Activated naive CD4-positive, alpha-beta T cell treated with anti-CD3 and anti-CD28 coated beads, Interleukin-2, amount 50 U/mL, for 16 hours (primary cell): ENCODE measurements at places on chromosomes 2 and 18.

DNA sequence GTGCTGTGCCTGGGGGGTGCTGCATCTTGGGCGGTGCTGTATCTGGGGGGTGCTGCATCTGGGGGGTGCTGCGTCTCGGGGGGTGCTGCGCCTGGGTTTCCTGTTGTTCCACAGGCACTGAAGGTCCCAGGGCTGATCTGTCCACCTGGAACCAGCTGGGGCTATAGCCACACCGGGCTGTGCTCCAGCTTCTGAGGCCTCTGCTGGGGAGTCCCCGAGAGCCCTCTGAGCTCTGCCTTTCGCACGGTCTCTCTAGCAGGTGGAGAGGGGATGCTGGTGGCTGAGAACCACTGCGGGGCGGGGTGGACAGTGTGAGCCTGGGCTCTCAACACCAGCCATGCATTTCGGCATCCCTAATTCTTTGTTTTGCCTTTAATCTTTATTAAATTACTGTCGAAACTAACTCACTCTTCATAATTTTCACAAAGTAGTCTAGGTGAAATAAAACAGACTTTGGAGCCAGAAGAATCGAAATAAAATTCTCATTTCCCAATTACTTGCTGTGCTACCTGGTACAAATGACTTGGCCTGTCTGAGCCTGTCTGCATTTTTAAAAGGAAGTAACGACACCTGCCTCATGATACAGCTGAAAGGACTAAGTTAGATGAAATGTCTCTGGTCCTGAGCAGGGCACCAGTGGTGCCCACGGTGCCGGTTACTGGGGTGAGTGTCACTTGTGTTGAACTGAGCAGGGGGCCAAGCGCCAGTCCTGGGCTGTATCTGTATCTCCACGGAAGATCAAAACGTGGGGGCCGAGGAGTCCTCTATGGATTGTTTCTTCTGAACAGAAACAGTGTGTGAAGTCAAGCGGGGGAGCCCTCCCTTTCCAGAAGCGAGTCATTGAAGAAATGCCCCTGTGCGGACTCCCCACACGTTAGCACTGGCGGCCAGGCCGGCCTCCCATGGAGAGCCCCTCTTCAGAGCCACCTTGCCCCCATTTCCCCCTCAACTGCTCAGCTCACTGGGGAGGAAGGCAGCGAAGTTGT lies 142.0 kb downstream of the ASB1 start:
- no peak for DNase-seq

DNA sequence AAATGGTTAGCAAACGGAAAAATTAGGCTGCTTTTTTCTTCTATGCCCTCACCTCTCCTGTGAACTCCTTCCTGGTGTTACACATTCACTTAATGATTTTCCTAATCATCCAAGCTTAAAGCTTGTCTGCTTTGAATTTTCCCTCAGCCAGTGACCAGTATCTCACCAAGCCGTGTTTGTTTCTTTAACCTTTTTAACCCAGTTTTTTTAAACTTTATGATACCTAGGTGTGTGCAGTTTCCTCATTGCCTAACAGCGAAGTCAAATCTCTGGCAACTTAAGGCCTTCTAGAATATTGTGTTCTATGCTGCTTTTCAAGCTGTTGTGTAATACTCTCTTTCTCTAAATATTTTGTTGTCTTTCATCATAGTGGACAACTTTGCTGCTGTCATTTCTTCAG lies 113.0 kb downstream of the PIK3C3 start:
- DNase-seq, result no peak

DNA sequence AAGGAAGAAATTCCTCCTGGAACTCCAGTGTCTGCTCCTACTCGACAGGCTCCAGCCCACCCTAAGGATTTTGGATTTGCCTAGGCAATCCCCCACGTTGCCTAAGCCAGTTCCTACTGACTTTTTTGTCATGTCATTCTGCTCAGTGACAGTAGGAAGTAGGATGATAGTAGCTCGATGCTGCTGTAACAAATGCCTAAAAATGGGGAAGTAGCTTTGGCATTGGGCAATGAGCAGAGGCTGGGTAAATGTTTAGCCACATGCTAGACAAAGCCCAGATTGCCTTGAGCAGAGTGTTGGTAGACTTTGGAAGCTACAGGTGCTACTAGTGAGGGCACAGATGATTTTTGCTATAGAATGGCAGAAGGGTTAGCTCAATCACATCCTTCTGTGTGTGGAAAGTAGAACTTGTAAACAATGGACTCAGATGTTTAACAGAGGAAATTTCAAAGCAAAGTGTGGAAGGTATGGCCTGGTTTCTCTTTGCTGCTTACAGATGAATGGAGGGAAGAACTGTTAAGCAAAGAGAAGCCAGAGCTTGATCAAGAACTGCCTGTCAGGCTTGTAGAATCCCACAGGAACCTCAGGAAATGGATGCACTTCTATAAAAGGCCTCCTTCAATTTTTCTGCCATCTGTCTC lies 154.8 kb downstream of the RNF144A start:
- no peak for DNase-seq

- no peak for DNase-seq
Measured at GRCh38 chr2:196435189-196435588, 204.3 kb upstream of the CCDC150 start.

GRCh38 chr2:119823734-119824334 lies 64.1 kb downstream of the PTPN4 start:
- peak; percentile 24 for DNase-seq

DNA sequence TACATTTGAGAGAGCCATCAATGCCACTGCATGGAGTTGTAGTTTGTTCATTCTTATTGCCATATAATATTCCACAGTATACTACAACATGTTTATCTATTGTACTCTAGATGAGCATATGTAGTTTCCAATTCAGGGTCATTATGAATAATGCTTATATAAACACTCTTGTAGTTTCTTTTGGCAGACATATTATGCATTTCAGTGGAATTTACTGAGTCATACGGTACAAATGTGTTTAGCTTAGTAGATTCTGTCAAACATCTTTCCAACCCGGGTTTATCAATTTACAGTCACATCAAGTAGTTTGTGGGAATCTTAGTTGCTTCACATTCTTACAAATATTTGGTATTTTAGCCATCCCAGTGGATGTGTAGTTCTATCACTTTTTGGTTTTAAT lies 161.1 kb downstream of the KCNH7 start:
- no peak for DNase-seq

DNA sequence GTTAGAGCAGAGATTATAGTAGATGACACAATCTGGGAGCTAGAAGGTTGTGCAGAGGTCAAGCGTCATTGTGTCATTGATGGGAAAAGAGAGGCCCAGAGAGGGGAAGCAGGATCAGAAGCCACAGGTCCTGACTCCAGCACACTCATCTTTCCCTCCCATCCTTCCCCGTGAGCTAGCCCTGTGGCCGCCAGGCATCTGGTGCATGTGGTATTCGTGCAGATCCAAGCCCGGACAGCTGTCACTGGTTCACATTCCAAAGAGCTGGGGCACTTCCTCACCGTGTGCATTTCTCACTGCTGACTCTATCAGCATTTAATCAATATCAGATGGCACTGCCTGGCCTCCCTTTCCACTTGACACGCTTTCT lies 94.1 kb upstream of the THOC1 start:
- DNase-seq, result no peak

DNA sequence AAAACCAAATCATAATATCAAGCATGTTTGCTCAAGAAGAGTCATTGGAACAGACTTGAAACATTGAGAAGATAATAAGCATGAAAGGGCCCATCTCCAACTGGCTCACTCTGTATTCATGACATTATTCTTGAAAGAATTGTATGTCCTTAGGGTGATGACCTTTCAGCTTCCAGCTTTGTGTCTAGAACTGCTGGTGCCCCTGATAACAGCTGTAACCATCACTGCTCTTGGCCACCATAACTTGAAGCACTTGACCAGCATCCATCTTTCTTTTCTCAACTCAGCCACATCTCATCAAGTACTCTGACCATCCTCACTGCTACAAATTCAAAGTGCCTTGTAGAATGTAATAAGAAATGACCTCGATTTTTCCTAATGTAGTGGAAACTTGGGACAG lies 289.9 kb downstream of the SLC8A1 start:
- no peak for DNase-seq

DNA sequence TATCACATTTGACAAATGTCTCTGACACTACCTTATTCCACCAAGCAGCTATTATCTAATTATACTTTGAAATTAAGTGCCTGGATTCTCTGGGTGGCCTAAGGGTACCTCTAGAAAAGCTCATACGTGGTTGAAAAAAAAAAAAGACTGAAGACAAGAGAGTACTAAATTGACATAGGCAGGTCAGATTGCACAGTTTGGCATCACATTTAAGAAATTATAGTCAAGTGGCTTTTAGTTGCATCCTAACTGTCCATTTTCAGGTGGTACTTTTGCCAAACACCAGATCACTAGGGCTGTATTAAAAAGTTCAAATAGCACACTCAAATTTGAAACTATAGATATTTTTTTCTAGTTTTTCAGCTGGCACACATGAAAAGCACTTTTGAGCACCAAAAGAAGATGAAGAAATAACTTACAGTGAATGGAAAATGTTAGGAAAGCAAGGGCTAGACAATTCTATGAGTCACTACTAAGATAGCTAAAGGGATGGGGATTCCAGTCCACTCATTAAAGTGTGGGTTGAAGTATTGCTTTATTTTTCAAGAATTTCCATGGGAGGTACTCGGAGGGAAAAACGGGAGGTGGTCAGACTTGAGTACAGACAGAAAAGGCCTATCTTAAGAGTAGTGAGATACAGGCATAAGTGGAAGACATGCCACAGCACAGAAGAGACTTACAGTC lies 106.5 kb upstream of the COL5A2 start:
- no peak for DNase-seq

- DNase-seq, result no peak
Measured at GRCh38 chr2:95018861-95019550, 6.5 kb upstream of the MAL start.

DNA sequence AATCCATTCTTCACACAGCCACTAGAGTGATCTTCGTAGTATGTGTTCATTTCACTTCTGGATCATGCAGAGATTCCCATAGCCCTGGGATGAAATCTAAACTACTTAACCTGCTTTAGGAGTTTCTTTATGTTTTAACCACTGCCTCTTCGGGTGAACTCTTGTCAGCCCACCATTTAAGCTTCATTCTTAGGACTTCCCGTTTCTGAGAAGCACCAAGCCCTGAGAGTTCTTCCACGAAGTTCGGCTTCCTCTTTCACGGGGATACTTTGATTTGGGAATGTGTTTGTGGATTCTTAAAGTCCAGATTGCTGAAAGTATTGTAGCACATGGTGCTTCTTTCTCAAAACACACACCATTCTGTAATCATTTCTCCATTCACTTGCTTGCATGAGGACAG lies 205.0 kb downstream of the UBE2E3 start:
- no peak for DNase-seq

DNA sequence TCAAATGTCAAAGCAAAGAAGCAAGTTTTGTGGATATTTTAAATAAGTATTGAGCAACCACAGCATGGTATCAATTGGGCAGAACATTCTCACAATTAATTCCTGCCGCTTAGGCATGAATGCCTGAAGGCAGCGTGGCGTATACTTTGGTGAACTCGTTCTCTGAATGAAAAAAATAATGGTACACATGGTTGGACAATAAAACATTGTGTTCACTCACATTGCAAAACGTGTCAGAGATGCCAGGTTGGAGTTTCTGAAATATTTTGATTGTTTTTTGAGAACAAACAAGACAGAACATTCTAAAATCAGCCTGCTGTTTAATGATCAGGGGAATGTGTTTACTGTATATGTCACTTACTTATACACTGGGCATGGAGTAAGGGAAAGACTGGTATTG lies 254.2 kb downstream of the CDH2 start:
- no peak for DNase-seq

GRCh38 chr18:56067214-56067894 lies 479.4 kb upstream of the TCF4 start:
- no peak for DNase-seq

GRCh38 chr2:60551240-60552077 lies 2.0 kb downstream of the BCL11A start:
- peak; percentile 24 for DNase-seq

DNA sequence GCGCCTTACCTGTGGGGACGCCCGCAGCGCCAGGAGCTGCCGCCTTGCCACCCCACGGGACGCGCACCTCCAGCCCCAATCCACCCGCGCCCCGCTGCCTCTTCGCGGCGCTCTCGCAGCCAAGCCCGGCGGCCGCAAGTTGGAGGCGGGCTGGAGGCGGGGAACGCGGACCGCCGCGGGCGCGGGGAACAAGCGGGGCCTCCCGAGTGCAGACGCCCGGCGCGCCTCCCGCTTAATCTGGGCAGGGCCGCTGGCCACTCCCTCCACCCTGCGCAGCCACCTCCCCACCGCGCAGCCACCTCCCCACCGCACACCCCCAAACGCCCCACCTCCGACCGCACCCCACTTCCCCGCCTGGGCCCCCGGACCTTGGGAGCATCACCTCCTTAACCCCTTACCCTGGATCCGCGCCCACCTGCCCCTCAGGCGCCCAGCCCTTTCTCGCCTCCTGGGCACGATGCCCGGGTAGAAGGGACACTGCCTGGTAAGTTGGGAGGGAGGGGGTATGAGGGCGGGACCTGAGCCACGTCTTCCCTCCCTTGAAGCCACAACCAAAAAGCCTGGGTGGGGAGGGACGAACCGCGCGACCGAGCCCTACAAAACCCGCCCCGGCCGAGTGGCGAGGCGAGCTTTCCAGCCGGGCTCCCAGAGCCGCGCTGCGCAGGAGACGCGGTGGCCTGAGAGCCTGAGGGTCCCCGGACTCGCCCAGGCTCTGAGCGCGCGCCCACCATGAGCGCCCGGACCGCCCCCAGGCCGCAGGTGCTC lies at the start of the genes COL4A3 and COL4A4:
TSS of gene COL4A3 (plus strand) at position 627 of the 765 bp plus-strand sequence. CDS start at position 730, 103 bp downstream.
TSS of gene COL4A4 (minus strand) at position 208 of the 765 bp plus-strand sequence. CDS start 16,722 bp downstream, outside the sequence.
- DNase-seq, result no peak

- DNase-seq, result no peak
Measured at GRCh38 chr2:239953418-239954061, 71.6 kb downstream of the NDUFA10 start.

GRCh38 chr18:58310517-58310916 lies 266.5 kb downstream of the NEDD4L start:
- peak; percentile 52 for DNase-seq

GRCh38 chr2:70648961-70649360 lies 95.3 kb upstream of the TGFA start:
- DNase-seq, result no peak

GRCh38 chr2:239604861-239605260 lies 204.0 kb upstream of the HDAC4 start:
- no peak for DNase-seq

- no peak for DNase-seq
Measured at GRCh38 chr2:194095359-194095758, 1561.7 kb upstream of the SLC39A10 start.

- DNase-seq, result no peak
Measured at GRCh38 chr18:56647071-56647470, 4.1 kb upstream of the WDR7 start.

GRCh38 chr2:45390861-45391260 lies 220.2 kb downstream of the SRBD1 start:
- no peak for DNase-seq

- DNase-seq, result no peak
Measured at GRCh38 chr2:11930211-11930761, 183.9 kb downstream of the LPIN1 start.

DNA sequence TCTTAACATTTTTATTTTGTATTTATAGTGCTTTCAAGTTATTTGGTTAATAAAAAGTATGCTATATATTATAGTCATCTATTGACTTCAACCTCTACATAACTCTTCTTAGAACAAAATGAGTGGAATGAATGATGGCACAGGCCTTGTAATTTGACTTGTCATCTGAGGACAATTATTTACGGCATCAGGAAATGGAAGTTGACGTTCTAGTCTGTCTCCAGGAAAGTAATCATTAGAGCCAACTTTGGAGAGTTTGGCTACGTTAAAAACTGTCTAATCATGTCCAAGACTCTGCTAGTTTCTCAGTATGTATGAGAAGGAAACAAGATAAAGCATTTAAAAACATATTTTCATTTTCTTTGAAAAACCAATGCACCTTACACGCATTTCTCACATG lies 353.6 kb downstream of the ARHGAP15 start:
- no peak for DNase-seq
